ENCODE measurements at places on chromosomes 12 and 14.

- no peak for DNase-seq
These were observed 7.2 kb upstream of the GPR84 start for GRCh38 chr12:54371328-54372112.

DNA sequence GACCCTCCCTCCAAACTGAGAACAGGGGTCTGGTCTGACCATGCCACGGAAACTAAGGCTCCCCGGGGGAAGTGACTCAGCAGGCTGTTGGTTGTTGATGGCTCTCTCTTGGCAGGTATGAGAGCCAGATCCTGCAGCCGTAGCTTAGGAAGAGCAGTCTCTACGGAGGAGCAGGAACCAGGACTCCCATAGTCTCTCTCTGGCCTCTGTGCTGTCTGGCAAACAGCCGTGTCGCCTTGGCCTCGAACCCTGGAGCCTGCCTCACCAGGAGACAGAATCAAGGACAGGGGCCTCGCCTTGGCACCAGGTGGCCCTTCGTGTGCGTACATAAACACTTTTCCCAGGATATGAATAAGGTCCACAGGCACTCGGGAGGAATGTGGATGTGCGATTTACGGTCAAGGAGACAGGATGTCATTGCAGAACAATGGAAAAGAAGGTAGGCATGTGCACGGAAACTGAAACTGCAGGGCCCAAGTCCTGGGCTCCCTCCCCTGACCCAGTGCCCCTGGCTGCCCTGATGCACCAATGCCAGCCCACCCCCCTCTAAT is 7.9 kb downstream of the VWF start:
- no peak for DNase-seq

- DNase-seq, result no peak
These were observed 8.6 kb downstream of the RMST start for GRCh38 chr12:97471194-97471593.

DNA sequence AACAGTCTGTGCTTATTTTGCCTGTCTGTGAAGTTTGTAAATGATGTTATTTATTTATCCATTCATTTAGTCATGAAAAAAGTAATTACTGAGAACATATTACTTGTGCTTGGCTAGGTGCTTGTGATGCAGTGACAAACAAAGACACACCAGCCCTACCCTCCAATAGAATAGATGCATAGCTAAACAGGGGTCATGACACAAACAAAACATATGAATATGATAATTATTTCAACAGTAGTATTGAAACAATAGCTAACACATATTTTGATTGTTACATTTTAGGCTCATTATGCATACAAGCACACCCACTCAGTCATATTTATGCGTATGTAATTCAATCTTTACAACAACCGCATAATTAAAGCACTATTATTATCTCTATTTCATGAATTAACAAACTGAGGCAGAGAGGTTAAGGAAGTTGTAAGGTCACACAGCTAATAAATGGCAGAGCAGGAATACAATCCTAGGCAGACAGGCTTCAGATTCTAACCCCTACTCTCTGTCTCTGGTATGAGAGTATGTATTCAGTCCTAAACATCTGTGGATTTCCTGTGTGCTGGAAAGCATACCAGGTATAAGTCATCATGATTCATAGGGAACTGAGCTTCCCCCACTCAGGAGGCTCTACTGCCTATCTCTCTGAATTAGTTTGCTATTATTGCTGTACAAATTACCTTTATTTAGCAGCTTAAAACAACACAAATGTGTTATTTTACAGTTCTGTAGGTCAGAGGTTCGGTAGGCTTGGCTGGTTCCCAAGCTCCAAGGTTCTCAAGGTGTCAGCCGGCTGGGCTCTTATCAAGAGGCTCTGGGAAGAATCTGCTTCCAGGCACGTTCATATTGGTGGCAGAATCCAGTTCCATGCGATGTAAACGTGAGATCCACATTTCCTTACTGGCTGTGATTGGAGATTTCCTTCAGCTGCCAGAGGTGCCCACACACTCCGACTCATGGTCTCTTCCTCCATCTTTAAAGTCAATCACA is 509.4 kb downstream of the GALC start:
- no peak for DNase-seq

- no peak for DNase-seq
These were observed 930.5 kb upstream of the NOVA1 start for GRCh38 chr14:27528328-27528727.

DNA sequence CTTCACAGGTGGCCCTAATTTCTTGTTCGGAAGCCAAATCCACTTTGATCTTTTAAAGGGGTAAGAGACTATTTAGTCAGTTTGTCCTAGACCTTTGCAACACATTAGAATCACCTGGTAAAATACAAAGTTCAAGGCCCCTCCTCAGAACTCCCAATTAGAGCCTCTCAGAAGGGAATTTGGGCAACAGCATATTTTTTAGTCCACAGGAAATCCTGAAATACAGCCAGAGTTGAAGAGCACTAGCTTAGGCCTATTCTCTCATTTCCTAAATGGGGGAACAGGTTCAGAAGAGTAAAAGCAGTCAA is 151.3 kb upstream of the FSCB start:
- no peak for DNase-seq

GRCh38 chr12:38898001-38898684 is 7.2 kb downstream of the CPNE8 start:
- no peak for DNase-seq

All from CD4-positive, alpha-beta T cell (primary cell).